NCI-H1417 (cell line): ENCODE measurements at places on chromosomes 2 and 18.
A peak's percentile ranks its signal among the peaks of the same experiment; 100 is the strongest.

GRCh38 chr18:63253014-63253413, 66.6 kb downstream of the BCL2 start:
- no peak for DNase-seq

GRCh38 chr18:13173578-13174145, 44.9 kb upstream of the LDLRAD4 start:
- DNase-seq: no peak

- DNase-seq: peak; percentile 27
Measured at GRCh38 chr2:237290261-237290660, 123.7 kb downstream of the COL6A3 start.

DNA sequence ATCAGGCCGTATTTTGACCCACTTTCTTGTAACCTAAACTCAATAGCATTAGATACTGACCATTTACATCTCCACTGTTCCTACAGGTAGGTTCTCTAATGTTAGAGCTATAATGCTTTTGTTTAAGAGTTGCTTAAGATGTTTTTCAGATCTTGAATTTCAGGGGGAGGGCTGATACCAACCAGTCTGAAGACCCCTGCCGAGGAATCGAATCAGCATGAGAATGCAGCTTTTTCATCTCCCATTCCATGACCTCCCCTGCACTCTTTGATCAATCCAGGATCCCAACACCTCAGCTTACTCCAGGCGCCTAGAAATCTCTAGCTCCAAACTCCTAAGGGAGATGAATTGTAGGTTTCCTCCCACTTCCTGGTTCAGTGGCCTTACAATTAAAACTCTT, 120.5 kb upstream of the MC4R start:
- DNase-seq: no peak

GRCh38 chr18:10027461-10027860, 113.6 kb downstream of the VAPA start:
- no peak for DNase-seq

- no peak for DNase-seq
Measured at GRCh38 chr2:7625392-7626138, 708.4 kb downstream of the RNF144A start.

- DNase-seq: no peak
Measured at GRCh38 chr2:197307933-197308521, 2.6 kb downstream of the ANKRD44 start.

DNA sequence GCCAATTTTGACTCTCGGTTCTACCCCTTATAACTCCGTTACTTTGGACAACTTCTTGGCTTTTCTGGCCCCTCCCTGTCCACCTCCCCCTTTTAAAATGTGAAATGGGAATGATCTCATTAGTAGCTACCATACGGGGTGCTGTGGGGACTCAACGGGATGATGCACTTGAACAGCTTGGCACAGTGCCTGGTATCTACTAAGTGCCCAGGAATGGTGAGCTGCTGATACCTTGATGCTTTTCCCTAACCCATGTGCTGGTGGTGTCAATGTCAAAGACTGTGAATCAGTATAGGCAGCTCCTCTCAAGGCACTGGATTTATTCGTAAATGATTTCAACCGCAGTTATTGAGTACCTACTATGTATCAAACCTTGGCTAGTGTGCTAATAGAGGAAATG, 204.2 kb downstream of the LOXHD1 start:
- DNase-seq: no peak

- DNase-seq: peak; percentile 17
Measured at GRCh38 chr2:90069290-90069894, 1377.9 kb downstream of the RPIA start.

DNA sequence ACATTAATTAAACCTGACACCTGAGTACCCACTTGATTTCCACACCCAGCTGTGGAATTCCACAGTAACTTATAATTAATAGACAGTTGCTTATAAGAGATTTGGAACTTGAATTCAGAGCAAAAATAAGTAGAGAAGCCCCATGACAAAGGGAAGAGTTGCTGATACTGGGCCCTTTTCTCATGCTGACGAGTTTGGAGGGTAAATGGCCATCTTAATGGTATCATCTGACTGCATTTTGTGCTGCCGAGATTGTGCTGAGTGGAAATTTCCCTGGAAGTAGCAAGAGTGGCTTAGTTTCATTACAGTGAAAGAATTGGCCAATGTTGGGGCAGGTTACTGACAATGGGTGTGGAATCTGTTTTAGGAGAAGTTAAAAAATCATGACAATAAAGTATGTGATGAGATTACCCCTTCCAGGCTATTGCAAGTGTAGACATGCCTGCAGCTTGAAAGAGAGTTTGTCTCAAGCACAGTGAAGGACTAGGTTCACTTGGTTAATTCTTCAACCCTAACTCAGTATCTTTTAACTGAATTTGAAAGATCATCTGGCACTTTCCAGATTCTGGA, 49.9 kb downstream of the VSNL1 start:
- no peak for DNase-seq

GRCh38 chr18:55999641-56000040, 411.6 kb upstream of the TCF4 start:
- DNase-seq: no peak

DNA sequence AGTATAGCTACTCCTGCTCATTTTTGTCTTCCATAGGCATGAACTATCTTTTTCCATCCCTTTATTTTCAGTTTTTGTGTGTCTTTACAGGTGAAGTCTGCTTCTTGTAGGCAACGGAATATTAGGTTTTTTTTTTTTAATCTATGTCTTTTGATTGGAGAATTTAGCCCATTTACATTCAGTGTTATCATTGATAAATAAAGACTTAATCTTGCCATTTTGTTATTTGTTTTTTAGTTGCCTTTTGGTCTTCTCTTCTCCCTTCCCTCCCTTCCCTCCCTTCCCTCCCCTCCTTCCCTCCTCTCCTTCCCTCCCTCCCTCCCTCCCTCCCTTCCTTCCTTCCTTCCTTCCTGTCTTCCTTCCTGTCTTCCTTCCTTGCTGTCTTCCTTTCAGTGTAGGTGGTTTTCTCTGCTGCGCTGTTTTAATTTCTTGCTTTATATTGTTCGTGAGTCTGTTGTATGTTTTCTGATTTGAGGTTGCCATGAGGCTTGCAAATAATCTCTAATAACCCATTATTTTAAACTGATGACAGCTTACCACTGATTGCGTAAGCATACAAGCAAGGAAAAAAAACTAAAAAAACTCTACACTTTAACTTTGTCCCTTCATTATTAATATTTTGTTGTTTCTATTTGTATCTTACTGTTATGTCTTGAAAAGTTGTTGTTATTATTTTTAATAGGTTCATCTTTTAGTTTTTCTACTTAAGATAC, 353.8 kb downstream of the PARD3B start:
- no peak for DNase-seq

DNA sequence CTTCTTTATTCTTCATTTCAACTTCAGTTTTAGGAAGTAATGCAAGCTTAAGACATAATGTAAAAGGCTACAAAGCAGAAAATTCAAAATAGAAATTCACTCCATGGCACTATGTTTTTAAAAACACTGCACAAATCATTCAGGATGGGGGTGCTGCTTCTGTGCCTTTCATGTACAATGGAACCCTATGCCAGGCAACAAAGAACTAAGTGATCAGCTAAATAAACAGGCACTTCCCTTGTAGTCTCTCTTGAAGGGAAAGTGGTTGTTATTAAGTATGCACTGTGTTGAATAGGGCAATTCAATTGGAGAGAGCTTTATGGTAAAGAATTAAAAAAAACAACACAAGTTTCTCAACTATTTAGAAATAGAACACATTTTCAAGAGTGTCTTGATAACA, 10.9 kb upstream of the ERBB4 start:
- DNase-seq: peak; percentile 53

DNA sequence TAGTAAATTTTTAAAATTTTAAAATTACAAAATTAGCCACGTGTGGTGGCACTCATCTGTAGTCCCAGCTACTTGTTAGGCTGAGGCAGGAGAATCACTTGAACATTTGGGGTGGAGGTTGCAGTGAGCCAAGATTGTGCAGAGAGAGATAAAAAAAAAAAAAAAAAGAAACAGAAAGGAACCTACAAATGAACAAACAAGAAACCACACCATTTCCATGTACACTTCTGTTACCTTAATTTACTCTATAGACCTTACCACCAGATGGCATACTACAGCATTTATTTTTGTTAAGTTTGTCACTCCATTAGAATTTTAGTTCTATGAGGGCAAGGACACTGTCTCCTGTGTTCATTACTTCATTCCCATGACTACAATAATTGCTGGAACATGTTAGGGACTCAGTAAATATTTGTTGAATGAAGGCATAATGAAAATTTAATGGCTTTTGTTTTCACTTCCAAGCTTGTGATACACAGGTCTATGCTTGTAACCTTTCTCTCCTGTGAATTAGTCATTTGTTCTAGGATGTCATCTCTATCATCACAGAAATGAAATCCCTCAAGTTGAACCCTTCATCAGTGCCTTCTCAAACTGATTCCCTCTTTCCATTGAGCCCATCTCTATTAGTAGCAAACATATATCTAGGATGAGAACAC, 76.0 kb downstream of the ARHGAP15 start:
- DNase-seq: peak; percentile 41

GRCh38 chr2:208467564-208467963, 61.0 kb downstream of the PTH2R start:
- no peak for DNase-seq

DNA sequence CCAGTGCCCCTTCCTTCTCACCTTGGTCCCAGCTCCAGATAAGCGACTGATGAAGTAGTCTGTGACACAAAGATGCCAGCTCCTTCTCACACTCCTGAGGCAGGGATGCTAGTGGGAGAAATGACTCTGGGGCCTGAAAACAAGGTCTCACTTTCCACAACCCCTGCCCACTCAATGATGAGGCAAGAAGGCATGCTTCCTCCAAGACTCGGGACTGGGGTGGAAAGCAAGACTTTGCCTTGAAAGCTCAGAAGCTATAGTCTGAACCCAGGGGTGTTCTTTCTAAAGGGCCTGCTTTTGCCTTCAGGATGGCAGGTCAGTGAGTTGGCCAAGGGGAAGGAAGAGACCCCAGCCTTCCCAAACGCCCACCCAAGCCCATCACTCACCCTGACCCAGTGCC, 1.4 kb downstream of the CCDC142 start:
- DNase-seq: no peak

GRCh38 chr18:68402784-68403183, 312.1 kb downstream of the TMX3 start:
- DNase-seq: peak; percentile 35

GRCh38 chr2:71933467-71934319, 214.0 kb downstream of the CYP26B1 start:
- DNase-seq: no peak

- DNase-seq: peak; percentile 23
Measured at GRCh38 chr2:13611939-13612338, 895.2 kb downstream of the TRIB2 start.

DNA sequence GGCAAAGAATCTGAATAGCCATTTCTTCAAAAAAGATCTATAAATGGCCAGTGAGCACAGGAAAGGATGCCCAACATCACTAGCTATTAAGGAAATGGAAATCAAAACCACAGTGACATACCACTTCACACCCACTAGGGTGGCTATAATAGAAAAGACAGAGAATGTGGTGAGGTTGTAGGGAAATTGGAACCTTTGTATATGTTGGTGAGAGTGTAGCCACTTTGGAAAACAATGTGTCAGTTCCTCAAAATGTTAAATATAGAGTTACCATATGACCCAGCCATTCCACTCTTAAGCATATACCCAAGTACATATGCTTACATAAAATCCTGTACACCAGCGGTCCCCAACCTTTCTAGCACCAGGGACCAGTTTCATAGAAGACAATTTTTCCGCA, 152.8 kb downstream of the SMAD2 start:
- no peak for DNase-seq

DNA sequence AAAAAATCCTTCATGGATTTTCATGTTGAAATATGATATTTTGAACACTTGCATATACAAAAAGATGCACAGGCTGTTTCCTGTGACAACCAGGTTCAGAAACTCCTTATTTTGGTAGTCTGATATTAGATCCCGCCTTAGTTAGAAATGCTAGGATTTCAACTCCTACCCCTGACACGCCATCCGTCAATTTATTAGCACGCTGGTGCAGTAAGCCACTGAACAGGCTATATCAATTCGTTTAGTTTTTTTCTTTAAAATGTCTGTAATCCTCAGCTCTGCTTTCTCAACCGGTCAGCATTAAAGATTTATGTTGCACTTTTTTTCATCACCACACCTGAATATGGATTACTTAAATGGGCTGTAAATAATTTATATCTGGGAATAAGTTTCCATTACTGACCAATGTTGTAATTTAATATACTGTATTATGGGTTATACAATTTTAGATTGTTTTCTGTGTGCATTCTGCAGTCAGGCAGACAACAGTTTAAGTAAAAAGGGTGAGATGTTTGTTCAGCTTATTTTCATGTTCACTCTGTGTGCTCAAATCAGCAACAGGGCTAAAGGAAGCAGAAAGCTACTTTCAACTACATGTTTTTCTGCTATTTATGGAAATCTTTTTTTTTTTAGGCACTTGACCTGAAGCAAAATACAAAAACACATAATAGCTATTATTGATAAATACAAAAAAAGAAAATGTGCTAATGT, 227.7 kb downstream of the ARHGAP15 start:
- no peak for DNase-seq

DNA sequence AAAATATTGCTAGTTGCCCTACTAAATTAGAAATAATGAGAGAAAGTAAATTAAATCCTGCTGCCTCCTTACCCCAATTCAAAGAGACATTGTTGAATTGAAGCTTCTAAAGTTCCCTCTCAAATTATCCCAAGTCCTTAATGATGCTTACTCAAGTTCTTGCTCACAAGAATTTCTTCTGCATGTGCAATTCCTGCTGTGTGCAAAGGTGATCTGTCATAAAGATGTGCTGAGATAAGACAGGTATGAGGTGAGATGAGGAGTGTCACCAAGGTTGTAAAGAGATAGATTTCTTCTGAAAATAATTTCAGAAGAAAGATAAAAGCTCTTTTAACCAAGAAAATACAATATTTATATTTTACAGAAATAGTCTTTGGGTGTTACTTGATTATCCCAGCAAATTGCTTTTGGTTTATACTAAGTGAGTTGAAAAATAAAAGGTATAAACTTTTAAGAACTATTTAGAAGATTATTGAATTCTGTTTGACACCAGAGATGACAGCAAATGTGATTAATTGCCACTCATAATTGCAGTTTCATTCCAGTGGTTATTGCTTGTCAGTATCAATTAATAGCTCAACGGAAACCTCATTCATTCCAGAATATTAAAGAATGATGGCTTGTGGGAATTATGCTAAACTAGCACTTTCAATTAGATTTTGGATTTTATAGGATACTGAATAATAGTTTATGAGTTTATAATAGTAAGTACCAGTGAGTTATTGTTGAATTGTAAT, 674.3 kb downstream of the STK39 start:
- DNase-seq: peak; percentile 1

- peak; percentile 93 for DNase-seq
Measured at GRCh38 chr18:37409878-37410277, 155.7 kb downstream of the CELF4 start.
